ENCODE measurements at places on chromosomes 1 and 21. TPM values are rescaled to one million over a fixed set of nuclear protein-coding genes. Genes with fewer than 3 reads are reported as not detected.

GRCh38 chr1:116487583-116487982 lies 83.2 kb downstream of the CD58 start:
- H3K4me1 ChIP-seq: peaks cover 10% of the 10 kb centered on the region
- H3K36me3 ChIP-seq: no peaks in the 10 kb centered on the region
- no peak overlapping the region for H3K4me3 ChIP-seq
- H3K27me3 ChIP-seq: no peaks in the 10 kb centered on the region
- DNase-seq: no peak

DNA sequence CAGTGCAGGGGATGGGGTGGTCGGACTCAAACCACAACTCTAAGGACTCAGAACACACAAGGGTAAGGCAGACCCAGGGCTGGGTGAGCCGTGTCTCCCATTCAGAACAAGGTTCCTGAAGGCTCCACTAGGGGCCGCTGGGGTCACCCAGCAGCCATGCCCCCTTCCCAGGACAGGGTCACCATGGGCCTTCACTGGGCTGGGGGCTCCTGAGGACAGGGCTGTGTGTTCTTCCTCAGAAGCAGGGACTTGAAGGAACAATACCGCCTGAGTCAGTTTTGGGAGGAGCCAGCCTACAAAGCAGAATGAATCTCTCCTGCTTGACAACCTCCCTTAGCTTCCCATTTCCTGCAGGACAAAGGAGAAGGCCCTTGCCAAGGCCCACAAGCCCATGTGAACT lies 15.4 kb downstream of the RIMS3 start:
- peaks cover 27% of the 10 kb centered on the region for H3K27me3 ChIP-seq
- no peaks in the 10 kb centered on the region for H3K4me1 ChIP-seq
- H3K36me3 ChIP-seq: no peaks in the 10 kb centered on the region
- no peak overlapping the region for H3K4me3 ChIP-seq

The HMGCS2 gene
- 14.6 TPM for polyA plus RNA-seq

DNA sequence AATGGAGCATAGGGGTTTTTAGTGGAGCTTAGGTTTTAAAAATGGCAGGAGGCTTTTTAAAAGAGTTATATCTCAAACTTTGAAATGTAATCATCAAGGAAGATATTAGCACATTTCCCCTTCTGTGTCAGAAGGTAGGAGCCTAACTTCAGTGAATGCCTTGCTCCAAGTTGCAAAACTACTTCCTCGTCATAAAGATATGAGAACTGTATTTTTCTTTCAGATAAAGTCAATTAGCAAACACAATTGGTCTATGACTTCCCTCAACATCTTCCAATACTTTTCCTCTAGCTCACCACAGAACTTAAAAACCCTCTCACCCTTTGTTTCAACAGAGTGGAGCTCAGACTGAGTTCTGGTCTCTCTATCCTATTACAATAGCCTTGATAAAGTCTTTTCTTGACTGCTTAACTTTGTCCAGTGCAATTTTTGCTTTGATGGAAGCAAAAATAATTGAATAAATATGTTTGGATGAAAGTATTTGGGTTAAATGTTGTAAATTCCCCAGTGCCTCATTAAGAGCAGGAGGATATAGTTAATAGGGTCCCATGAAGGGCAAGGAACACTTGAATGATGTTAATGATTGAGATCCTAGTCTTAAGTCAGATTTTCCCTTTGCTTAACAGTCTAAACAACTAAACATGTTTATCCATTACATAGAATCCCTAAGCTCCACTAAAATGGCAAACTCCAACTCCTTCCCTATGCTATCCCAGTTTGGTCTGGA lies 58.9 kb downstream of the TNFSF18 start:
- no peaks in the 10 kb centered on the region for H3K4me1 ChIP-seq
- no peaks in the 10 kb centered on the region for H3K27me3 ChIP-seq
- DNase-seq: no peak
- H3K4me3 ChIP-seq: no peak overlapping the region
- H3K27ac ChIP-seq: no peak overlapping the region

The SSX2IP gene
- 15.7 TPM for polyA plus RNA-seq

Measured in small intestine (tissue), 16 donors.